IPS DF 6.9 (cell line): ENCODE measurements at places on chromosomes 6 and 20.

- no peak for DNase-seq
These were observed 2.1 kb downstream of the SERAC1 start for GRCh38 chr6:158165919-158166416.

DNA sequence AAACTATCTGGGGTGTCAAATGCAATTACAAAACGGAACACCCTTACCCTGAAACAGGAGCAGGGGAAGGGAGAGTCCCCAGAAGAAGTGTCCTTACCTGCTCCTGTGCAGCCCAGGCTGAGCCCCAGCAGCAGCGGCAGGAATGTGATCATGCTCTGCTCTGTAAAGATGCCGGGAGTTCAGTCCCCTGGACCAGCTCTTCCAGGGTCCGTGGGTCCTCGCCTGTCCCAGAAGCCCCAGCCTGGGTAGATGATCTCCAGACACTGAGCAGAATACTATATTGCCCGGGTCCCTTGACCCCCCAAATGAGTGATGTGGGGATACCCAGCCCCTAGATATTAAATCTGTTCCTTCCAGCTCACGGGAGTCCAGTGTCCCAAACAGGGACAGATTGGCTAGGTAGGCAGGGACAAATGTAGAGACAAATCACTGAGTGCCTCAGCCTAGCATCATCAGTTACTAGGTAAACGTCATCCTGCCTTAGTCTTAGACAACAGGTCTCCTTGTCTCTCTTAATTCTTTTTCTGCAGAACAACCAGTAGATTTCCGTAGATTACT is at the start of gene HLA-DMB:
HLA-DMB (minus strand) TSS at position 373 of the 558 bp plus-strand sequence; CDS start at position 152, 221 bp downstream.
- peak; percentile 47 for DNase-seq

DNA sequence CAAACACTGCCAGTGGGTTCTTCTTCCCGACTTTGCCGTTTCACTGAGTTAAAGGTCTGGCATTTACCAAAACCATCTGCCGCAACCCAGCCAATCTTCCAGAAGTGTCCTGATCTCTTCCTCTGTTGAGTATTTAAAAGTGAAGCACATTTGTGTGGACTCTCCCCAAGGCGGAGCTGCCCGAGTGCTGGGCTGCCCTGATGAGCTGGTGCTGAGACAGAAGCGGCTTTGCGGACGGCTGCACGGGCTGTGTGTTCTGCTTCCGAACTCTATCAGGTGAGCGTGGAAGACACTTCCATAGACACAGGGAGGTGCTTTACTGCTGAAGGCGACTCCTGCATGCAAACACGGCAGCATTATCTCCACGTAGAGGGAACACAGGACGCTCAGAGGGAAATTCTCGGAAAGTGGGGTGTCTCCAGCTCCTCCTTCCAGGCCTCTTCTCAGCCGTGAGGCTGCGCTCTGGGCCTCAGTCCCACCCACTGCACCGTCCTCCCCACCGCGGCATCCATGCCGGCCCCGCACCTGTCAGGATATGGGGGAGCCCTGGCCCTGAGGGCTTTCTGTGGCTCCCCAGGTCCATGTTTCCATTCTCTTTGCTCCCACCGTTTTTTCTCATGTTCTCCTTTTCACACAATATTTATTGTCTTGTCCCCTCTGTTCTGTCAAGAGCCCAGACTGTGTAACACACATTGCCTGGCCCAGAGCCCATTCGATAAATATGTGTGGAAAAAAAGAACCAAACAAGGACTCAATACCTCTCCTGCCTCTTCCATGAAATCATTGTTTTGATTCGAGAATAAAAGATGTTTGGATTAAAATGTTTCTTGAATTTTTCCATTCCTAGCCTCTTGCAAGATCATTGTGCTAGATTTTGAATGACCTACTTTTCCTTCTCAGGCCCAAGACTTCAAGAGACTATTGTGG is 205.1 kb downstream of the DLL1 start:
- no peak for DNase-seq

DNA sequence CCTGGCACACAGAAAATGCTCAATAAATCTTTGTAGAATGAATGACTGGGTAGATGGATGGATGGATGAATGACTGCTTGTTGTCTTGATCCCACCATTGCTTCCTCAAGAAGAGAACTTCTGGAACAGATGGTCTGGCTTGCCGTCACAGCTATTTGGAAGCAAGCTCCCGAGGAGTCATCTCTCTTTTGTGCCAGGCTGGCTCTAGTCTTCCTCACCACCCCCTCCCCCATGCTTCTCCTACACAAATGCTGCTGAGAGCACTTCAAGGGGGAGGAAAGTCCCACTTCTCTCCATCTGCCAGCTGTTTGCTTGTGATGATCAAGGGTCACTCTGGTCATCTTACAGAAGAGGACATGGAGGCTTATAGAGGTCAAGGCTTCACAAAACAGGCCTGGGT is 11.6 kb upstream of the KCNG1 start:
- no peak for DNase-seq

DNA sequence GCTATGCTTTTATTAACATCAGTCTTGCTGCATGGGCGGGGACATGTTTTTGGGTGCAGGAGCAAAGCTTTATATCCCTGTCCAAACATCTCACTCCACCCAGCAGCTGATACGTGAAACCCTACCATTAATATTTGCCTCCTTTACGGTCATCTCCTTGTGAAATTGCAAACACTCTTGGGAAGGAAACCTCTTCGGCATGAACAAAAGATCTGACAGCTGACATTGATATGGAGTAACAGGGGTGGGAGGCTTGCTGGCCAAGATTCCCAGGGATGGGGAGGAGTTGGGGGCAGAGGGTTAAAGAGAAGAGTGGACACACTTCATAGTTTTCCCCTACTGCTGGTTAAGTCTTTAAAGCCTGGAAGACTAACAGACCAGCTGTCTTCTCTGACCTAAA is 22.2 kb upstream of the VEGFA start:
- DNase-seq = no peak
